T-helper 1 cell (primary cell): ENCODE measurements at places on chromosomes 3 and 15.

- DNase-seq, result no peak
Measured at GRCh38 chr3:16316847-16317560, 52.0 kb downstream of the OXNAD1 start.

- DNase-seq, result no peak
Measured at GRCh38 chr3:123760817-123761216, 123.3 kb downstream of the MYLK start.

- DNase-seq, result no peak
Measured at GRCh38 chr3:172982736-172983364, 158.2 kb downstream of the SPATA16 start.

DNA sequence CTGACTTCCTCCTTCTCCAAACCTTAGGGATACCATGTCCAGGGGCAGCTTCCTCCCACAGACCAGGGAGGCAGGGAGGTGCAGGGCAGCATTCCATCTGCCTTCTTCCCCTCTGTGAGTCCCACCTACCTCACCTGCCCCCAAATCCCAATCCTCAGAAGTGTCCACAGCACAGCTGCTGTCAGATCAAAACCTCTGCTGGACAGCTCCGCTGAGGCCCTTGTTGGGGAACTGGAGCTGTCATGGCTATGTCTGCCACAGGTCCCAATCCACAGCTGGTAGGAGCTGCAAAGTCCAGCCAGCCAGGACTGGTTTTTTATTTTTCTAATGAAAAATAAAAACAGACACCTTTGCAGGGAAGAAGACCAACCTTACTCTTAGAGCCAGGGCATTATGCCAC, 40.7 kb upstream of the TBC1D21 start:
- no peak for DNase-seq

DNA sequence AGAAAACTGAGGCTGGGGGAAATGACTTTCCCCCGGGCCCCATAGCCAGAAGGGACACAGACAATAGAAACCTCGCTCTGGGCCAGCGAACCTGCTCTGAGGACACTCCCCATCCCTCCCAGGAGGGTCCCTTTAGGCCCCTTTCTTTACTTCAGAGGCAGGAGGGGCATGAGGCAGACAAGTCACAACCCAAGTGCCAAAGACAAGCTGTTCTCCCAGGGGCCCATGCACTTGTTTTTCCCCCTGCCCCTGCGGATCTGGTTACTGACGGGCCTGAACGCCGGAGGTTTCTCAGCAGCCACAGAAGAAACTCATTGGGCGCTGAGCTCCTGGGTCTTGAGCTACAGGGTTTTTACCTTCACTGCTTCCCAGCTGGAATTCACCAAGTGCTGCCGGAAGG, 9.8 kb downstream of the PGPEP1L start:
- DNase-seq, result no peak

GRCh38 chr3:149547413-149547812, 72.9 kb downstream of the TM4SF4 start:
- no peak for DNase-seq

GRCh38 chr3:133136114-133137041, 98.2 kb downstream of the TMEM108 start:
- no peak for DNase-seq

DNA sequence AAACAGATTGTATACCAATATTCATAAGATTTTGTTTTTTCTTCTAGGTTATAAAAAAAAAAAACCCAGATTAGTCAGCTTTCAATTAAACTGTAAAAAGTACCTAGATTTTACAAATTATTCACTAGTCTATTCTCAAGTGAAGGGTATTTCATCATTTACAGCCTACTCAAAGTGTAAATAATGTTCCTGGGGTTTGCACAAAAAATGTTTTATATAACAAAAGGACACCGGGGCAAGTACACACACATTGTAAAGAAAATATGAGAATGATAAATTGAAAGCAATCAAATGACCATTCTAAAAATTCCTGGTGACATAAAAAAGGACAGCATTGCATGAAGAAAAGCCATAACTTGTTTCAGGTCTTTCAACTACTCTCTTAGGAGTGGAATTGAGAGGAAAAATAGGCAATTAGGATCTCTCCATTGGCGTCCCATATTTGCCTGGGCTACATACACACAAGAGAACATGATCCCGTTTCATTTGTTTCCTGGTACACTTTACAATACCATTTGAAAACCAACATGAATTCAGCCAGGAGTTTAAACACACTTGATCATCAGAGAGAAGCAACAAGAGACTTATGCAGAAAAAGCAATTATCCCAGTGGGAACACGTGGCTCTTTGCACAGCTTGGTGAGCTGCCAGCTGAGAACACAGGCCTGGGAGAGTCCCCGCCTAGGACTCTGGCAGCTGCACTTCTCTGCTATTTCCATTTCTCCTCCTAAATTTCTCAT, 1039.2 kb downstream of the ROBO1 start:
- DNase-seq, result no peak

- no peak for DNase-seq
Measured at GRCh38 chr15:39074341-39074985, 506.4 kb upstream of the THBS1 start.

DNA sequence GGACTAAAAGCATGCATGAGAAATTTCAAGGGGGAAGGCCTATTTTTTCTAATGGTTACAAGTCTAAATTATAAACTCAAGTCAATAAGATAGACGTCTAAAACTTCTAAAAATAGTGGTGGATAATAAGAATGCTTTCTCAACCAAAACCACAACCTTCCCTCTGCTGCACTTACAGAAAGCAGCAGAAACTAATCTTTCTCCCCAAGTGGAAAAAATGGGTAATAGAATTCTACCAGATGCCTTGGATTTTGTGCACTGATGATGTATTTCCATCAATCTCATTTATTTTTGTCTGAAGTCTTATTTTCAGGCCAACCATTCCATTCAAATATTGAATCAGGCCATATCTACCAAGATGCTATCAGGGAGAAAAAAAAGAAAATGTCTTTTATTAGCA, 344.7 kb downstream of the NEK10 start:
- no peak for DNase-seq

- no peak for DNase-seq
Measured at GRCh38 chr3:124140746-124141145, 148.8 kb upstream of the ROPN1 start.

- DNase-seq, result no peak
Measured at GRCh38 chr3:178676942-178677790, 140.9 kb downstream of the KCNMB2 start.

DNA sequence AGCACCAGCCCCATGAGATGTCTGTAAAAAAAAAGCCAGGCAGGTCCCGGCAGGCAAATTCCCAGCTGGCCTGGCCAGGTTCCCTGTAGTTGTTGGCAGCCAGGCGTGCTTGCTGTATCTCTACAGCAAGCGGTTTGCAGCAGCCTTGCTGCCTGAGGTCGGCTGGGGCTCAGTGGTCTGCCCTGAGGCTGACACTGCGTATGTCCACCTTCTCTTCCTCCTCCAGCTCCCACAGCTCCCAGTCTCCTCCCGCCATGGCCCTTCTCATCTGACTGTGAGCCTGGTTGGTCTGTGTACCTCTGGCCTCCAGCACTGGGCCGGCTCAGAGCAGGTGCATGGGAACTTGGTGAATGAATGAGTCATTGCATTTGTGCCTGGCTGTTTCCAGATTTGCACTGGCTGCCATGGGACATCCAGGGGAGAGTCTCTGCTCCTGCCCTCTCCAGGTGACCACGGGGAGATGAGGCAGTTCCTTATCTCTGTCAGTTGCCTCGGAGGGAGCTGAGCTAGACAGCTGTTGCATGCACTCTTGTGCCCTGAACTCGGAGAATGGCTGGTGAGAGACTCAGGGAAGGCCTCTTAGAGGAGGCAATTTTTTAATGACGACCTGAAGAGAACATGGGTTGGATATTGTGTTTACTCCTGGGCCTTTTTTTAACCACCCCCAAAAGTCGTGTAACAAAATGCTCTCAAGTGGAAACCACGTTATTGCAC, 43.0 kb downstream of the SPSB4 start:
- no peak for DNase-seq

DNA sequence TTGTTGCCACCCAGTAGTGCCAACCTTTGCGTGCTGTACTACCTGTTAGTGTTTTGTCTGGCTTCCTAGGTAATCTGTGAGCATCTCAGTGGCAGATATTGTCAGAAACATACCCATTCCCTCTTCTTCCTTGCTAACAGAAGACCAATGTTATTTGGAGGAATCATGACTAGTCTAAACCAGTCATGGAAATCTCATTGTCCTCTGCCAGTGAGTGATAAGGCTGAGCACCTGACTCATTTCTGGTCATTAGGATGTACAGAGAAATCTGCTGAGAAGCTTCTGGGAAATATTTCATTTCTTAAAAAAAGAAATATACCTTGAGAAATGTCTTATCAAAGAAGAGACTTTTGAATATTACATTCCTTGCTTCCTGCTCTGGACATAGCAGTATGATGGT, 70.1 kb upstream of the CDV3 start:
- DNase-seq, result no peak

DNA sequence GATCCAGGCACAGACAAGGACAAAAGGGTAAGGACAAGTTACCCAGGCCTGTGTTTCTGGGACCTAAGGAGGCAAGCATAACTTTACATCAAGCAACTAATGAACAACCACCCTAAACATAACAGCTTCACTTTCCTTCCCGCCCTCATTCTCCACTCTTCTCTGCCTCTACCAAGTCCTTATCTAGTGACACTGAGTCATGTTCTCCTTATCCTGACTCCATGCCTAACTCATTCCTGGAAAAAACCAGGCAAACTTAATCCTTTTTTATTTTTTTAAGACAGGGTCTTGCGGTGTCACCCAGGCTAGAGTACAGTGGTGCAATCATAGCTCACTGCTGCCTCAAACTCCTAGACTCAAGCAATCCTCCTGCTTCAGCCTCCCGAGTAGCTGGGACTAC, 44.5 kb downstream of the TMEM44 start:
- no peak for DNase-seq

DNA sequence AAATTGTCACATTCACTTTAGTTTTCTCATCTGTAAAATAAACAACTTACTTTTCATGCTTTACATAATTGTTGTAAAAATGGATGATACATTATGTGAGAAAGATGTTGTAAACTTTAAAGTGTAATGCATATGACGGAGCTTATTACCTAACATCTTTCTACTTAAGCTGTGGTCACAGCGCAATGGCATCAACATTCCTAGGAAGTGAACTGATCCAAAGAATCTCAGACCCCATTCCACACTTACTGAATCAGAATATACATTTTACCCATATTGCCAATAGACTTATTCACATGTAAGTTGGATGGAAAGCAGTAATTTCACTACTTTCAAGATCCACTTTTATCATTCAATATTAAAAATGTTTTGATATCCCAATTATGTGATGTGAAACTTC, 497.5 kb downstream of the FGF12 start:
- DNase-seq, result no peak

DNA sequence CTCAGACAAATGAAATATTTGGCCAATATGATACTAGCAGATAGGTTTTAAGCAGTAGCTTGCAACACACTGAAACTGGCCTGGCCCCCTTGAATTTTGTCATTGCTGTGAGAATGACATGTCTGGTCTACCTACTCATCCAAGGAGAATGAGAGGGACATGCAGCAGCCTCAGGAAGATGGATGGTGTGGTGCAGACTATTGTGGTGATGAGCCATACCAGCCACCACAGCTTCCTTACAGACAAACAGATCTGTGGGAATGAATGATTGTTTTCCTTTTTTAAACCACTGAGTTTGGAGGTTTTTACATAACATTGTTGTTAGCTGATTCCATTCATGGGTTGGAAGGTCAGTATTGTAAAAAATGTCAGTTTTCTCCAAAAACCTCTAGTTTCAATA, 133.7 kb upstream of the POU1F1 start:
- no peak for DNase-seq

DNA sequence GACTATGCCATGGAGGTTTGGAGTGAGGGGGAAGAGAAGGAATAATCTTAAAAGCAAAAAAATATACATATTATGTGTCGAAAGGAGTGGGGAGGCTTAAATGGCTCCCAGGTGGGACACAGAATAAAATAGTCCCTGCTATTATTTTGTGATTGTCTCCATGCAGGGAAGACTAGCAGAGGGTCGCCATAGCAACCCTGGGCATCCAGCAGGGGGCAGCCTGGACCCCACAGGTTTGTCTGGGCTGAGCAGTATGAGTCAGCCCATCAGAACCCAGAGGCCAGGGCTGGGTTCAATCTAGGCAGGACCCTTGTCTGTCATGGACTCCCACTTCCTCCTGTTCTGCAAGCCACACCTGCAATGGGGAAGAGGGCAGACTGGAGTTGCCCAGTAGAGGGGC, 17.6 kb upstream of the LINGO1 start:
- DNase-seq, result no peak

- no peak for DNase-seq
Measured at GRCh38 chr3:152243721-152244516, 24.8 kb upstream of the MBNL1 start.

DNA sequence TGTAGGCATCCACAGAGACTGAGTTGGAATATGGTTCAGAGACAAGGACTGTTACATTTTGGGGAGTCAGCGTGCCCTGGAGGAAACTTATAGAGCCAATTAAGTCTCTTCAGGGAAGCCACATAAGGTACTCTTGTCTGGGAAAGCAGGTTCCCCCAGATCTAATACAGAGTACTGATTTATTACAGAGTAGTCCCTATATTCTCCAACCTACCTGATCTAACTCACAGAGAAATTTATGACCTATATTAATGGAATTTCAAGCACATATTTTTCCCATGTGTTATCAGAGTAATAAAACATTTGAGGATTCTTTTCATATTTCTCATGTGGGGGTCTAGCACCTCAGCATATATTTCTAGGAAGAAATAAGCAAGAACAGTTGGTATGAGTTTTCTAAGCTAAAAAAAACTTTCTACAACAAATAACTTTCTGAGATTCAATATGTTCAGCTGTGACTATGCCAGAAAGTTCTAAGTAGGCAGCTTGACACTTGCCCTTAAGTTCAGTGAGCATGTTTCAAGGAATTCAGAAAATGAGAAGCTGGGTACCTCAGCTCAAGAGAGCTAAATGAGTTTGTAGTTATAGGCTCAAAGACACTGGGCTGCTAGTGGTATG, 75.3 kb upstream of the COL8A1 start:
- DNase-seq, result no peak

DNA sequence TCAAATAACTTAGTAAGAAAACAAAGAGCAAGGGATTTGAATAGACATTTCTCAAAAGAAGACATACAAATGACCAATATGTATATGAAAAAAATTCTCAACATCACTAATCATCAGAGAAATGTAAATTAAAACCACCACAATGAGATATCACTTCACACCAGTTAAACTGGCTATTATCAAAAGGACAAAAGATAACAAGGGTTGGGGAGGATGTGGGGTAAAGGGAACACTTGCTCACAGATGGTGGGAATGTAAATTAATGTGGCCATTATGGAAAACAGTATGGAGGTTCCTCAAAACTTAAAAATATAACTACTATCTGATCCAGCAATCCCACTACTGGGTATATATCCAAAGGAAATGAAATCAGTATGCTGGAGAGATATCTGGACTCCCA, 46.0 kb upstream of the RYK start:
- DNase-seq, result no peak

- no peak for DNase-seq
Measured at GRCh38 chr3:131804565-131805133, 230.2 kb downstream of the CPNE4 start.

- no peak for DNase-seq
Measured at GRCh38 chr3:107344722-107345121, 32.5 kb upstream of the CCDC54 start.
